ENCODE measurements at places on chromosomes 16 and 17.

- peak; percentile 92 for DNase-seq
These were observed 2.7 kb downstream of the FHOD1 start for GRCh38 chr16:67244387-67245185.

- DNase-seq = no peak
These were observed 19.5 kb upstream of the GSE1 start for GRCh38 chr16:85593494-85594221.

GRCh38 chr17:50186661-50187393, 14.6 kb downstream of the COL1A1 start:
- no peak for DNase-seq

GRCh38 chr16:87183647-87184046, 133.5 kb downstream of the C16orf95 start:
- no peak for DNase-seq

GRCh38 chr17:50570528-50570927, 10.0 kb downstream of the CACNA1G start:
- DNase-seq = no peak

DNA sequence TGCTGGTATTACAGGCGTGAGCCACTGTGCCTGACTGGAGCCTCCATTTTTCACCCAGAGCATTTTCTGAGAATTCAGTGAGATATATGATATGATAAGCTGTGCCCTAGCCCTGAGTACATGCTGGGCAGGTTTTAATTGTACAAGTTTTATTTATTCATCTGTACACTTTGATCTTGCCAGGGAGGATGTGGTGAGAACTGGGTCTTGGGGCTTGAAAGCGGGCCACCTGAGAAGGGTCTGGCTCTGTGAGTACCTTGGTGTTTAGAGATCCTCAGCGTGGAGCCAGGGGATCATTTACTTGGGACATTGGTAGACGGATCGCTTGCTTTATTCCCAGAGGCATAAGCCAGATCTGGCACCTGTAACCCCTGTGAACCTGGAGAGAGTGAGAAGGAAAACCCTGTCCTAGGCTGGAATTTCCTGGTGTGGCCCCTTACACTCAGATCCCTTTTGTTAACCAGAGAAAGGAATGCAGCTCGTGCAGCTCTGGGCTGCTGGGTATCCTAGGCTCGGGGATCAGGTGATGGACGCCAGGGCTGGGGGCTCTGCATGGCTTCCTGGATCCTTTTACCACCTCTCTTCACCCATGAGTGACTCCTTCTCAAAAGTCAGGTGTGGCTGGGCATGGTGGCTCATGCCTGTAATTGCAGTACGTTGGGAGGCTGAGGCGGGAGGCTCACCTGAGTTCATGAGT, 91.9 kb downstream of the ABCC1 start:
- peak; percentile 69 for DNase-seq

- DNase-seq = peak; percentile 37
These were observed 127.0 kb upstream of the NLRP1 start for GRCh38 chr17:5711344-5711743.

GRCh38 chr17:9044772-9045463, 23.6 kb downstream of the NTN1 start:
- DNase-seq = peak; percentile 50

GRCh38 chr16:28212532-28212873, 738 bp upstream of the XPO6 start:
- peak; percentile 70 for DNase-seq

- no peak for DNase-seq
These were observed 12.9 kb downstream of the PRSS22 start for GRCh38 chr16:2845116-2845515.

- peak; percentile 53 for DNase-seq
These were observed 15.4 kb downstream of the VASN start for GRCh38 chr16:4386951-4387565.

DNA sequence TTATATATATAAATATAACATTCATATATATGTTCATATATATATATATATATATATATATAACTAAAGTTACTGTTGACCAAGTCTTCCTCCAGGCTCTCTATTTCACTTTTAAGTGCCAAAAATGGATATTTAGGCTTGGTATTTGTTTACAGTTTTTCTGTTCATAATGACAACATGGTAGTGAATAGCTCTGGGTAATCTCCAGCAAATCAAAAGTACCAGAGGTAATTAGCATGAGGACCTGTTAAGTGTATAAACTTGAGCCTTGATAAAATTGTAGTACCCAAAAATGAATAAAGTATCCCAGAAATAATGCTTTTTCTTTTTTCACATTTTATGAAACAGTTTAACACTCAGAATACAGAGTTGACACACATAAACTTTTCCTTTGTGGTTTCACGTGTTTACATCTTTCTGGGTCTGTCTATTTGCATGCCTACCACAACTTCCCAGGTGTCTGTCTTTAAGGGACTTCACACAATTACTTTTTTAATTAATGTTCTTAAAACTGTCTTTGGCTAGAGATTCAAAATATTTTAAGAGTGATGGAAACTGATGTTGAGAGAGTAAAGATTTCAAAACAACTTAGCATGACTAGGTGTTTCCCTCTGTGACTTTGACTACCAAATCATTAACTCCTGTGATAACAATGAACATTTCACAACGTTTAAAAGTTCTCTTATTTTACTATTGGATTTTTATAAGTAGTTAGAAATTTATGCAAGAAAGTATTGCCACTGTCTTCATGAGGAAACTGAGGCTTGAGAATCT, 47.9 kb downstream of the RABEP1 start:
- DNase-seq = no peak

GRCh38 chr16:10668322-10669045, 26.2 kb downstream of the TEKT5 start:
- peak; percentile 81 for DNase-seq

GRCh38 chr17:15436473-15437302, 30.7 kb downstream of the CDRT4 start:
- no peak for DNase-seq

DNA sequence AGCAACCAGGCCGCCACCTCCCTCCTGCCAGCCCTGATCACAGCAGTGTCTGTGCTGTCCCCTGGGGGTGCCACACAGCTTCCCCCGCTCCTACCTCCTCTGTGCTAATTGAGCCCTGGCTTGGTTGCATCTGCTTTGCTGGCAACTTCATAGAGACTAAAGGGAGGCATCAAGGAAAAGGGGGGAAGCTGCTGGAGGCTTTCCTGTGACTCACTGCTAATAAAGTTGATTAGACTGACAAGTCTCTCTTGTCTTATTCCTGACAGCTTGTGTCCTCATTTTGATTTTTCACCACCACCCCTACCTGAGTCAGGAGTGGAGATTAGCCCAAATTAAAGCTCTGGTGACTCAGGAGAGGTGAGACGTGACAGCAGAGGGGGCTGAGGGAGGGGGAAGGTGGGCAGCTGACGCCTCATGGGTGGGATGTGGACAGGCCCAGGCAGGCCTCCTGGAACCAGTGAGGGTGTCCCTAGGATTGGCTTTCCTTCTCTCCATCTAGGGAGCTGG, 310.0 kb downstream of the CBLN1 start:
- peak; percentile 83 for DNase-seq

DNA sequence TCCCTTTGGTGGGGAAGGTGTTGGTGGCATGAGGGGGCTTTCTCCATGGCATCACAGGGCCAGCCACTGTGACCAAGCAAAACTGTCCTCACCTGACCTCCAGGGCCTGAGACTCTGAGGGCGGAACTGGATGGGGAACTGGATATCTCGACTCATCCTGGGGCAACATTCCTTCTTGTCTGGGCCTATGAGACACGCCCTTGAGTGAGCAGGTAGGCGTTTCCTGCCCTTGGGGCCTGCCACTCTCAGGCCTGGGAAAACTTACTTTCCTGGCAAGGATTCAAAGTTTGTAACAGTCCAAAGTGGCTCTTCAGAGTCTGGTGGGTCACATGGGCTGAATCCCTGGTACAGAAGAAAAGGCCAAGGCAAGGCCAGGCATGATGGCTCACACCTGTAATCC, 9.6 kb downstream of the MT1X start:
- peak; percentile 95 for DNase-seq

- DNase-seq = no peak
These were observed 2.3 kb upstream of the CCDC182 start for GRCh38 chr17:57747221-57748017.

GRCh38 chr17:78476973-78477372, 98.5 kb downstream of the PGS1 start:
- DNase-seq = no peak

GRCh38 chr17:75034236-75034908, 12.4 kb downstream of the ATP5PD start:
- peak; percentile 98 for DNase-seq

DNA sequence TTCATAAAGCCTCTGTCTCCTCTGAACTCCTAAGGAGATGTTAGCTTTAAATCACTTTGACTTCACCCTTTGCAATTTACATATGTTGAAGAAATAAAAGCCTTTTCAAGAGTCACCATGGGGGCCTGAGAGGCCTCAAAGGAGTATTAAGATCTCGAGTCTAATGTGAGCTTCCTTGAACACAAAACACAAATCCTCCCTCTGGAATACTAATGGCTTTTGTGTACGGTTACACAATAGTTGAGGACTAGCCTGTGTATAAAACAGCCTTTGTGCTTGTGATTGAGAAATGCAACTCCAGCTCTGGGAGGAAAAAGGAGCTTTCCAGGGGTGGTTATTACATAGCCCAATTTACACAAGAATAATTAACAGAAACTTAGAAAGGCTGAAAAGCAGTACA, 1140.2 kb downstream of the CDH11 start:
- no peak for DNase-seq
